Activated naive CD8-positive, alpha-beta T cell treated with anti-CD3 and anti-CD28 coated beads, Interleukin-2, amount 10 ng/mL, durations not matched to agents 7 days and 5 days (primary cell): ENCODE measurements at places on chromosomes 12 and 14. TPM values are rescaled to one million over a fixed set of nuclear protein-coding genes. Genes with fewer than 3 reads are reported as not detected.

GLI1 gene
- 0.86 TPM for total RNA-seq

BMP4 gene
- 0.42 TPM for total RNA-seq

- no peak for DNase-seq
Measured at GRCh38 chr14:71852181-71852580, 80.0 kb upstream of the RGS6 start.

DNA sequence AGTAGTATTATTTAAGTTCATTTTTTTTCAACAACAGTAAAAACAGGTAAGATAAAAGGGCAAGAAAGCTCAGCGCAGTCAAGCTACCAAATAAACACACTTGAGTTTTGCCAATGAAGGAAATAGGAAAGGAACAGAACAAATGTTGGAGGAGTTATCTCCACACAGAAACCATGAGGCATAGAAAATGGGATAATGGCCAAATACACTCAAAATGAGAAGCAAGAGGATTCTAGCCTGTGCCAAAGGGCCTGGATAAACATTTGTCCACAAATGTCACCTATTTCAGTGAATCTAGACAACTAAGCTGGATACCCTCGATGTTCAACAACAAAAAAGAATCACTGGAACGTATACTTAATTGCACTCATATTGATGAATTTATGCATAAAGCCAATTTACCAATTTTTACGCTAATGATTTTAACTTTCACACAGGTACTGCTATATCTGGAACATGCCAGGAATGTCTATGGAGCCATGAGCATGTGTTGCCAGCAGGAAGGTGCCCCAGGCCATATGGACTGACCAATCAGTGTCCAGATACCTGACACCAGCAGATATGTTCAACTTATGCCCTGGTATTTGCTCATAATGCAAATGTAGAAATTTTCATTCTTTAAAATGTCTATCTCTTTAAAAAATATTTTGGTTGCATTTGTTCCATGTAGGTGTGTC lies 21.1 kb downstream of the ST8SIA1 start:
- no peak for DNase-seq

DNA sequence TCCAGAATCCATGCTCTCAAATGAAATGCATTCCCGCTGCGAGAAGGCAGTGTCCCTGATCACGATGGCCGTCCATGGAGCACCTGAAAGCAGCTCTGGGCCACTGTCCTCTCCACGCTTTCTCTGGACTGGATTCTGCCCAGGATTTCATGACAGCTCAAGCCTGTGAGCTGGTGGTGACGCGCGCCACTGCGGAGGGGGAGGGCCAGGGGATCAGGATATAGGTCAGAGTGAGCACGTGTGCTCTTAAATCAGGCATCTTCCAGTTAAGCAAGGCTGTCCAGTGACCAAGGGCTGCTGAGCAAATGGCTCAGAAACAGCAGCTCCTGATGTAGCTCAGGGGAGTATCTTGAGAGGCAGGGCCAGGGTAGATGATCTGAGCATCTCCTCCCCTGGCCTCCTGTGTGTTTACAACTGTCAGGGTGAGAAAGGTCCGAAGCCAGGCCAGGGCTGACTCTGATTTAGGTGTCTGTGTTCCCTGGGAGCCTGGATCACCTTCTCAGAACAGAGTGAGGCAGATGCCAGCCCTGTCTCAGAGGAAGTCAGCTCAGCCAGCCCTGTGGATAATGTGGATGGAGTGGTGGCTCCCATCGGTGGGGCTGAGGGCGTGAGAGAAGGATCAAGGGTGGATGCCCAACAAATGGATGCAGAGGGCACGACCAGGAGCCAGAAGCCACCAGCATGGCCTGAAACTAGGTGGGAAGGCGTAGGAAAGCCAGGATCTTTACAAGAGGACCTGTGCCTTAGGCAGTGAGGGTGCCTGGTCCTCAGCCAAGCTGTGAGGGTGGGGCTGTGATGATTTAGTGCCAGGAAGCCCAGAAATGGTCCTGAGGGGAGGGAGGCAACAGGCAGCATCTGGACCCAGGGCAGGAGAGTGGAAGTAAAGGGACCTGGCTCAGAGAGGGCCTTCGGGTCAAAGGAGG lies 55.3 kb downstream of the ELK3 start:
- DNase-seq, result no peak

GRCh38 chr14:77347751-77348150 lies 26.9 kb downstream of the GSTZ1 start:
- no peak for DNase-seq
